NCI-H460 (cell line): ENCODE measurements at places on chromosomes 16 and 17. TPM values are rescaled to one million over a fixed set of nuclear protein-coding genes. Genes with fewer than 3 reads are reported as not detected.

RHOT2 gene
- 39.6 and 47.4 TPM in 2 replicates for total RNA-seq

CCDC154 gene
- 0.42 and 0.61 TPM in 2 replicates for total RNA-seq

SLFN12L gene
- not detected in 2 replicates for total RNA-seq

SMPD3 gene
- 0.07 and 0.14 TPM in 2 replicates for total RNA-seq

VMO1 gene
- total RNA-seq: not detected in 2 replicates

GNGT2 gene
- not detected in 2 replicates for total RNA-seq

KRTAP2-2 gene
- not detected in 2 replicates for total RNA-seq

CTRL gene
- 1.4 and 2.0 TPM in 2 replicates for total RNA-seq

ATAD5 gene
- 6.7 and 7.2 TPM in 2 replicates for total RNA-seq

PRRT2 gene
- total RNA-seq: 0.20 and 0.22 TPM in 2 replicates

AP2B1 gene
- 77.8 and 82.8 TPM in 2 replicates for total RNA-seq

ABCC12 gene
- not detected in 2 replicates for total RNA-seq

SLC6A2 gene
- total RNA-seq: not detected in 2 replicates

PLEKHG4 gene
- 7.1 and 9.1 TPM in 2 replicates for total RNA-seq

FDXR gene
- total RNA-seq: 35.0 and 36.9 TPM in 2 replicates

KSR1 gene
- total RNA-seq: 8.3 and 11.7 TPM in 2 replicates

PYY gene
- total RNA-seq: not detected in 2 replicates

TBX2 gene
- 9.9 and 11.1 TPM in 2 replicates for total RNA-seq

ADAM11 gene
- 0.75 and 0.94 TPM in 2 replicates for total RNA-seq

WFIKKN2 gene
- total RNA-seq: not detected in 2 replicates

METTL9 gene
- 251 and 259 TPM in 2 replicates for total RNA-seq

SOCS1 gene
- 0.75 and 1.1 TPM in 2 replicates for total RNA-seq

ABCC11 gene
- total RNA-seq: not detected in 2 replicates

ST6GALNAC1 gene
- not detected in 2 replicates for total RNA-seq

SHISA9 gene
- total RNA-seq: 0.02 and 0.12 TPM in 2 replicates

PRDM7 gene
- total RNA-seq: not detected in 2 replicates

CCL4 gene
- not detected in 2 replicates for total RNA-seq

KRT14 gene
- total RNA-seq: not detected in 2 replicates

ITGB4 gene
- 14.5 and 18.0 TPM in 2 replicates for total RNA-seq

NEUROD2 gene
- not detected in 2 replicates for total RNA-seq

ZNF385C gene
- total RNA-seq: 0.10 and 0.20 TPM in 2 replicates

DCXR gene
- total RNA-seq: 42.6 and 44.3 TPM in 2 replicates

GPR142 gene
- total RNA-seq: not detected in 2 replicates

CACNG4 gene
- 0.32 and 0.49 TPM in 2 replicates for total RNA-seq

ALDOC gene
- total RNA-seq: 27.9 and 37.3 TPM in 2 replicates

CD7 gene
- 0.32 TPM in 1 of 2 replicates, not detected in the other for total RNA-seq

PPL gene
- 2.5 and 3.5 TPM in 2 replicates for total RNA-seq

KRTAP3-1 gene
- not detected in 2 replicates for total RNA-seq

ALOX12 gene
- total RNA-seq: not detected in 2 replicates

SLC38A8 gene
- not detected in 2 replicates for total RNA-seq

SULT1A2 gene
- 0.29 and 0.67 TPM in 2 replicates for total RNA-seq

KRT10 gene
- total RNA-seq: 36.8 and 38.4 TPM in 2 replicates

ABI3 gene
- not detected in 2 replicates for total RNA-seq

CACNG1 gene
- total RNA-seq: not detected in 2 replicates

ANTKMT gene
- total RNA-seq: 19.9 and 22.9 TPM in 2 replicates

GRN gene
- 138 and 165 TPM in 2 replicates for total RNA-seq

TMEM98 gene
- total RNA-seq: 7.0 and 8.8 TPM in 2 replicates

NUPR1 gene
- total RNA-seq: 0.46 and 1.1 TPM in 2 replicates

ASPHD1 gene
- 8.5 and 11.6 TPM in 2 replicates for total RNA-seq

DNAH3 gene
- total RNA-seq: 0.14 and 0.37 TPM in 2 replicates

LITAFD gene
- total RNA-seq: 0.10 TPM in 1 of 2 replicates, not detected in the other

CDH5 gene
- not detected in 2 replicates for total RNA-seq

TRPV3 gene
- total RNA-seq: 0.40 and 0.57 TPM in 2 replicates

ZNF830 gene
- total RNA-seq: 15.6 and 20.2 TPM in 2 replicates

CNTD1 gene
- 0.17 and 0.98 TPM in 2 replicates for total RNA-seq
